Aorta (tissue), 5 donors: ENCODE measurements at places on chromosomes 4 and X. TPM values are rescaled to one million over a fixed set of nuclear protein-coding genes. Genes with fewer than 3 reads are reported as not detected.

EMD gene
- total RNA-seq = 49.9 TPM

NSG1 gene
- 0.78 TPM for total RNA-seq

EFNB1 gene
- total RNA-seq = 24.0 TPM

DRP2 gene
- total RNA-seq = 1.5 TPM

AREG gene
- 22.4 TPM for total RNA-seq

SERTM2 gene
- not detected for total RNA-seq
